ENCODE measurements at places on chromosomes 2 and 18. TPM values are rescaled to one million over a fixed set of nuclear protein-coding genes. Genes with fewer than 3 reads are reported as not detected.
A peak's percentile ranks its signal among the peaks of the same experiment; 100 is the strongest.

Gene RAB6C
- not detected for total RNA-seq

Gene CPLX4
- not detected for total RNA-seq

Gene MERTK
- 6.1 TPM for total RNA-seq

Gene GPR45
- total RNA-seq, result not detected

Gene DSG3
- 0.07 TPM for total RNA-seq

Gene KIF5C
- total RNA-seq, result 58.1 TPM

Gene GNLY
- total RNA-seq, result not detected

Gene AFF3
- 3.0 TPM for total RNA-seq

Gene TMEM178A
- 14.0 TPM for total RNA-seq

Gene CXCR1
- total RNA-seq, result not detected

Gene NCKAP5
- 0.46 TPM for total RNA-seq

Gene CHAC2
- 11.7 TPM for total RNA-seq

Gene RSAD2
- total RNA-seq, result not detected

Gene LRRC30
- not detected for total RNA-seq

- H3K27me3 ChIP-seq, result peaks cover 21% of the 10 kb centered on the region
- H3K36me3 ChIP-seq, result no peaks in the 10 kb centered on the region
- H3K4me1 ChIP-seq, result peaks cover 2% of the 10 kb centered on the region
- no peak for DNase-seq
- H3K27ac ChIP-seq, result no peak overlapping the region
- no peak overlapping the region for H3K4me3 ChIP-seq
These were observed 184.7 kb upstream of the GLI2 start for GRCh38 chr2:120550893-120551446.

- H3K4me3 ChIP-seq, result no peak overlapping the region
- H3K36me3 ChIP-seq, result no peaks in the 10 kb centered on the region
- H3K27me3 ChIP-seq, result no peaks in the 10 kb centered on the region
- no peak overlapping the region for H3K27ac ChIP-seq
These were observed 77.1 kb upstream of the EPHA4 start for GRCh38 chr2:221649051-221649775.

- H3K36me3 ChIP-seq, result no peaks in the 10 kb centered on the region
- H3K4me3 ChIP-seq, result no peak overlapping the region
- no peak overlapping the region for H3K27ac ChIP-seq
These were observed 84.3 kb upstream of the GRB14 start for GRCh38 chr2:164705412-164706167.

DNA sequence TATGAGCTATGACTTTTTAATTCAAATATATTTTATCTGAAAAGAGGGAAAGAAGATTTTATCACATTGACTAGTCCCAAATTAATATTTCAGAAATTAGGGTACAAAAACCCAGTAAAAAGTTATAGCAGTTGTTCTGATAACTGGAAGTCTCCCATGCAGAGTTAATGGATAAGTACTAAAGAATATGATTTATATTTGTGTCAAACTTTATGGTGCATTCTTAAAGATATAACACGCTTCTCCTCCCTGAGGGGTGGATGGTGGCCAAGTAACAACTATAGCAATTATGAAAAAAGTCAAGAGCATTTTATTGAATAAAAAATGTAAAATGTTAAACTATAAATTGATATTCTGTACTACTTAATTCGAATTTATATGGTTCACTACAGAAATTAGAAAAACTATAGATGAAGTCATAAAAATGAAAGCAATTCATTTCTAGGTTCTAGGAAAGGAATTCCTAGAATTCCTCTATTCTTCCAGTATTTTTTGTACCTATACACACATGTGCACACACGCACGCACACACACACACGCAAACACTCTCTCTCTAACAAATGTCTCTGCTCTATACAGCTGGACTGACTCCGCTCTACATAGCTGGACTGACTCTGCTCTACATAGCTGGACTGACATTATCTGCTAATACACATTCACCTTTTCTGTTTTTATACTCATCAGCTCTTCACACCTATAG lies 111.3 kb downstream of the PRELID3A start:
- H3K27me3 ChIP-seq, result no peaks in the 10 kb centered on the region
- DNase-seq, result no peak
- H3K4me1 ChIP-seq, result no peaks in the 10 kb centered on the region

GRCh38 chr2:78029392-78029995 lies 507.3 kb upstream of the LRRTM4 start:
- H3K27ac ChIP-seq, result no peak overlapping the region
- H3K4me1 ChIP-seq, result no peaks in the 10 kb centered on the region
- peak overlapping the region; percentile 9 for H3K4me3 ChIP-seq

DNA sequence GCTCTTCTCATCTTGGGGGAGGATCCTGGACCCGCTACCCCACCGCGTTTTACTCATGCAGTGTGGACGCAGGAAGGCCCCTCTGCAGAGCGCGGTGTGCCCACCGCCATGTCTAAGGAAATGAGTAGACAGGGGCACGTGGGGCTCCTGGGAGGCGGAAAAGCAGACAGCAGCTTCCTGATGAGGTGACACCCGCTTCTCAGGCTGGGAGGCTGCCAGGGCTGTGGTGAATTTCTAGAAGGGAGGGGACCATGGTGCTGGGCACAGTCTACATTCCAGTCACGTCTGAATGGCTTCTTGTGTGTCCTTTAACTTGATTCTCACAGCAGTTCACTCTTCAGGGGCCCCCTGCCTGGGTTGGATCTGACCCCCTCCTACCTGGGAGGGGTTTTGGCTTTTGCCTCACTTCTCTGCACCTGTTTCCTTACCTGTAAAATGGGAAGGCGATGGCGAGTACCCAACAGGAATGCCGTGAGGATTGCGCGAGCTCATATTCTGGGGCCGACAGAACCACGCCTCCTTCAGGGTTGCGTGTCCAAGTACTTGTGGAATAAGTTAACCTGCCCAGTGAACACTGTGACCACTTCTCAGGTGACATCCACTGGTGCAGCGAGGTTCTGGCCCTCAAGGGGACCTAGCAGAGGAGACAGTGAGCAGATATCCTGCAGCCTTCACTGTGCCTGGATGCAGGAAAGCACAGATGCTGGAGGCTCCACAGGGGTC lies 32.3 kb upstream of the MBP start:
- no peak overlapping the region for H3K4me3 ChIP-seq
- H3K4me1 ChIP-seq, result peaks cover 4% of the 10 kb centered on the region
- H3K27ac ChIP-seq, result no peak overlapping the region
- no peak for DNase-seq
- no peaks in the 10 kb centered on the region for H3K36me3 ChIP-seq

- H3K4me1 ChIP-seq, result no peaks in the 10 kb centered on the region
- H3K36me3 ChIP-seq, result no peaks in the 10 kb centered on the region
- no peak overlapping the region for H3K27ac ChIP-seq
These were observed 67.6 kb downstream of the FEZ2 start for GRCh38 chr2:36530178-36530982.

- H3K4me1 ChIP-seq, result no peaks in the 10 kb centered on the region
- no peak overlapping the region for H3K4me3 ChIP-seq
- H3K36me3 ChIP-seq, result no peaks in the 10 kb centered on the region
- H3K27me3 ChIP-seq, result no peaks in the 10 kb centered on the region
These were observed 81.9 kb upstream of the TMEM178A start for GRCh38 chr2:39583781-39584180.

DNA sequence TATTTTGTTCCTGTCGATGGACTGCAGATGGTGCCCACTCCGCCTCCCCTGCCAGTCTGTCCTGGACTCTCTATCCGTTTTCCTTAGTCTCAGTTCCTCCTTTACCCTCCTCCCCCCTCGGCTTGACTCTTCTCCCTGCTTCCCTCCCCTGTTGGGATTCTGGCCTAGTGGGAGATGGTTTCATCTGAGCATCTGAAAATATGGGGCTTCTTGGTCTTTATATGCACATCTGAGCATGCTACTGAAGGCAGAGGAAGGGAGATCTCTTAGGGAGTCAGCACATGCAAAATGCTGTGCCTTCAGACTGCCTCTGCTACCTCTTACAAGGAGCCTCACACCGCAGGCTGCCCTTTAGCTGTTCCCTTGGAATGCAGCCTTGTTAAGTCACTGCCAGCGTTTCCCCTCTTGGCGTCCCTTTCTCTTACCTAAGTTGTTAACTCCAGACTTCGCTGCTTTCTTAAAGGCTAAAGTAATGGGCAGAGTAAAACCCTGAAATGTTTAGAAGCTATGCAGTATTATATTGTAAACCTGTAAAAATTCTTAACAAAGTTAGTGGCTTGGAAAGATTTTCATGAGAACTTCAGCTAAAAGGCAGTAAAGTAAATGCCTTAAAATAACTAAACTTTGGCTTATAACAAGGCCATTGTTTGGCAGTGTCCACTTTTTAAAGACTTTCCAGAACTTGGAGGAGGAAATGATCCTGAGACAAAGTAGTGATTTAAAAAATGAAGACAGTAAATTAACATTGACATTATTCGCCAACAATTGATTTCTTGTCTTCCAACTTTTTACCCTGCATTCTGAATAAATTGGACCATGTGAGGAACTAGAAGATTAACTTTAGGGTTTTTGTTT lies 49.8 kb downstream of the LDLRAD4 start:
- no peaks in the 10 kb centered on the region for H3K4me1 ChIP-seq
- H3K27me3 ChIP-seq, result peaks cover 2% of the 10 kb centered on the region
- H3K36me3 ChIP-seq, result no peaks in the 10 kb centered on the region
- H3K4me3 ChIP-seq, result no peak overlapping the region

GRCh38 chr2:225173909-225174308 lies 131.6 kb upstream of the DOCK10 start:
- H3K27ac ChIP-seq, result no peak overlapping the region
- no peaks in the 10 kb centered on the region for H3K4me1 ChIP-seq
- no peaks in the 10 kb centered on the region for H3K36me3 ChIP-seq
- no peak for DNase-seq
- H3K27me3 ChIP-seq, result no peaks in the 10 kb centered on the region

GRCh38 chr2:40477361-40477760 lies 25.5 kb upstream of the SLC8A1 start:
- no peak overlapping the region for H3K27ac ChIP-seq
- H3K4me1 ChIP-seq, result no peaks in the 10 kb centered on the region
- H3K36me3 ChIP-seq, result no peaks in the 10 kb centered on the region

- no peak overlapping the region for H3K27ac ChIP-seq
- H3K36me3 ChIP-seq, result no peaks in the 10 kb centered on the region
- no peak for DNase-seq
- H3K27me3 ChIP-seq, result no peaks in the 10 kb centered on the region
These were observed 205.2 kb downstream of the PRKCE start for GRCh38 chr2:45856391-45857274.

GRCh38 chr2:26978061-26978596 lies 7.7 kb downstream of the MAPRE3 start:
- peaks cover 6% of the 10 kb centered on the region for H3K4me1 ChIP-seq
- H3K4me3 ChIP-seq, result no peak overlapping the region
- DNase-seq, result no peak
- H3K36me3 ChIP-seq, result no peaks in the 10 kb centered on the region
- H3K27me3 ChIP-seq, result no peaks in the 10 kb centered on the region

DNA sequence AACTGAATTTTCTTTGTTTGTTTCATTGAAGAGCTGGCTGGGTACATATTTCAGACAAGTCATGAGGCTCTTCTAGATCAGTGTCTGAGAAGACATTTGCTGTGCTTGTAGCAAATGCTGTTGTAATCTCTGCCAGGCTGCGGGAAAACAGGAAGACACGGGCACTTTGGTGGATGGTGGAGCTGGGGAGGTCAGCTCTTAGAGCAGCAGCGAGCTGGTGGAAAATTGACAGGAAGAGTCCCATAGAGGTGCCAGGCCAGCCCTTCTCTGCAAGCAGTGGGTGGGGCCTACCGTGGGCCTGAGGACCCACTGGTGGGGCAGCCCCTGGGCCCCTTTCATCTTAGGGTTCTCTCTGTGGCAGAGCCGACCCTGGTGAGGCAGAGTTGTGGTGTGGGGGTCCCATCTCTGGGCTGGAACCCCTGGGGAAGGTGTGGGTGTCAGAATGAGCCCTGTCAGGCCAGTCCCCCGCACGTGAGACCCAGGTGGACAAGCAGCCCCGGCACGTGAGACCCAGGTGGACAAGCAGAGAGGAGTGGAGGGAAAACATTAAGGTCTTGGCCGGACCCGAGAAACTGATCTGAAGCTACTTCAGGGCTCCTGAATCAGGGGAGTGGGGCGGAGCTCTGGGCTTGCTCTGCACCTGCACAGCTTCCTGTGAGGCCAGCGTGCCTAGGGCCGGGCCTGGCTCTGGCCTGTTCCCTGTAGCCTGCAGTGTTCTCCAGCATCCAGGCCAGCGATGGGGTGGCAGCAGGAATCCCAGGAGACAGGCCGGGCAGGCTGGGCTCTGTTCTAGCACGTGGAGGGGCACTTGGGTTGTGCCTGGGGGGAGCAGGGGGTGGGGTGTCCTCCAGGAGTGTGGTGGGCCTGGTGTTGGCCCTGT lies 273.5 kb upstream of the HDAC4 start:
- H3K36me3 ChIP-seq, result no peaks in the 10 kb centered on the region
- H3K4me3 ChIP-seq, result no peak overlapping the region
- no peak for DNase-seq
- H3K4me1 ChIP-seq, result no peaks in the 10 kb centered on the region

- H3K36me3 ChIP-seq, result no peaks in the 10 kb centered on the region
- no peak for DNase-seq
- peaks cover 13% of the 10 kb centered on the region for H3K27me3 ChIP-seq
- no peak overlapping the region for H3K4me3 ChIP-seq
- peaks cover 9% of the 10 kb centered on the region for H3K4me1 ChIP-seq
- H3K27ac ChIP-seq, result no peak overlapping the region
These were observed 3.5 kb upstream of the KCNF1 start for GRCh38 chr2:10908195-10908594.

DNA sequence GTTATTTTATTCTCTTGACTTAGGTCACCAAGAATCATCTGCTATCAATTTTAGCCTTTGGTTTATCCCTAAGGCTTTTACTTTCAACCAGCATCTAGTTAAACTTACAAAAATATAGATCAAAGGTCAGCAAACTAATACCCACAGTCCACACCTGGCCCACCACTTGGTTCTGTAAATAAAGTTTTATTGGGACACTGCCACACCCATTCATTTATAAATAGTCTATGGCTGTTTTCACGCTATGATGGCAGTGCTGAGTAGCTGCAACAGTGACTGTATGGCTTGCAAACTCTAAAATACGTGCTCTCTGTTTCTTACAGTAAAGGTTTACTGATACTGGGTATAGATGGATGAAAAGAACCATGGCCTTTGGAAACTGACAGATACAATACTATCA lies 107.0 kb downstream of the MEP1B start:
- H3K4me3 ChIP-seq, result no peak overlapping the region
- H3K36me3 ChIP-seq, result no peaks in the 10 kb centered on the region
- no peaks in the 10 kb centered on the region for H3K27me3 ChIP-seq
- no peak overlapping the region for H3K27ac ChIP-seq

GRCh38 chr18:55097456-55098170 lies 138.4 kb upstream of the CCDC68 start:
- no peak overlapping the region for H3K27ac ChIP-seq
- H3K27me3 ChIP-seq, result no peaks in the 10 kb centered on the region
- no peak overlapping the region for H3K4me3 ChIP-seq

DNA sequence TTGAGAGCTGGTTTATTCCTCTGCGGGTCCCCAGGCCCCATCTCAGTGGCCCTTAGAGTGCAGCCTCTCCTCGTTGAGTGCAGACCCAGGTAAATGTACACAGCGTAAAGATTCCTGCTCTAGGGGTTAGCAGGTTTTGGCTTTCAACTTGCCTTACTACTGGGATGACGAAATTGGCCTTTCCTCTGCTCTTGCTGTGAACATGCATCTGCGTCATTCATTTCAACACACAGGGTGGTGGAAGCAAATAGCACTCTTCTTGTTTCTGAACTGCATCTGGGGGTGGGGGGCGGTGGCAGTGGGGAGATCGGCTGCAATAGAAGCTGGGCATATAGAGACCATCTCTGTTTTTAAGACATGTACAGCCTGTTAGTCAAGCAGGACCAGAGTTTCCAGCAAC lies 16.5 kb upstream of the SLC16A14 start:
- no peaks in the 10 kb centered on the region for H3K27me3 ChIP-seq
- H3K36me3 ChIP-seq, result no peaks in the 10 kb centered on the region
- no peak overlapping the region for H3K4me3 ChIP-seq

- H3K27ac ChIP-seq, result no peak overlapping the region
- no peaks in the 10 kb centered on the region for H3K36me3 ChIP-seq
- no peaks in the 10 kb centered on the region for H3K27me3 ChIP-seq
- H3K4me1 ChIP-seq, result no peaks in the 10 kb centered on the region
- no peak overlapping the region for H3K4me3 ChIP-seq
These were observed 113.2 kb upstream of the CHST9 start for GRCh38 chr18:27298214-27298804.

Measured in H1 (cell line).